Activated T-helper 1 cell treated with anti-CD3 and anti-CD28 coated beads, Interleukin-2, amount 50 U/mL, for 16 hours (primary cell): ENCODE measurements at places on chromosomes 2 and 18.

DNA sequence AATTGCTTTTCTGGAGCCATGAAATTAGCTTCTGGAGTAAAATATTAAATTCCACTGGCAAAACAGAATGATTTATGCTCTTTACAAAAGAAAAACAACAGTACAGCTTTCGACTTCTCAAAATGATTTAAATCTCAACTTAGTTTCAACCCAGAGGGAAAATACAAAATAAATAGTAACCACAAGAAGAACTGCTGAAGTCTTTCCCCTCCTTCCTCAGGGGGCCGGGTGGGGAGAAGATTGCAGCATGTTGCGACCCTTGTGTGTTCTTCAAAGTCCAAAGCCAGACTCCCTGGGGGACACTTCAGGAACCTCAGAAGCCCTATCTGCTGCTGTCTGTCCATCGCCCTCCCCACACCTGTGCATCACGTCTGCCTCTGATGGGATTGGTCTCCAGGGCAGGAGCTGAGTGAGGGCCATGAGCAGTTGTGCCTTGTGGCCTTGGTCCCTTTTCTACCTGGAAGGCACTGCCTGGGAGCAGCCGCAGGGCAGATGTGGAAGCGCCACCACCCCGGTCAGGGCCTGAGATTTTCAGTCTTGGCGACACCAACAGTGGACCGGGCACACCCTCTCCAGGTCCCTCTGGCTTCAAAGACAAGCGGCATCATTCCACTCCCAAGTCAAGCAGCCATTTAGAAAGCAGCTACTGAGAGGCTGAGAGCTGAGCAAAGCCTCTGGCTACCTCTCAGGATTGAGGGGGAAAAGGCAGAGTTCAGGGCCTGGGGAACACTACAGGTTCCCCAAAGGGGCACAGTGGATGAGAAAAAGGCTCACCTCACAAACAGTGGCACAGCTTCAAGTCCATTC is 210.1 kb upstream of the RAB6C start:
- DNase-seq: no peak

DNA sequence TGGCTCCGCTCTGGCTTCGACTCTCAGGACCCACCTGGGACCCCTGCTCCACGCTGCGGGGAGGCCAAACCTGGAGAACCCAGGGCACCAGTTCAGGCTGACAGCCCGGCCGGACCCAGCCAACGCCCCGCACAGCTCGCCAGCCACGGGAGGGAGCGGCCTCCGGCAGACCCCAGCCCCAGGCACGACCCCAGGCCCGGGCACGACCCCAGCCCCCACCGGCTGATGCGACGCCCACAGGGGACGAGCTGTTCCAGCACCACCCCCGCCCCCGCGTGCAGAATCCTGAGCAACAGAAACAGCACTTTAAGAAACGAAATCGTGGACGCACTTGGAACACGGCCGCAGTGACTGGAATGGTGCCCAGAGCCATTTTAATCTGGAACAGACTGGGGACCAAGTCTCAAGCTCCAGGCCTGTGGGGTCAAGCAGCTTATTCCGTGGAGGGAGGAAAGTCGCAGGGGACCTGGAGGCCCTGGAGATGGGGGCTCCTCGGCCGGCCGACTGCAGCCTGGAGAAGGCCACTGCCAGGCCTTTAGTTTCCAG is 74.2 kb downstream of the MBP start:
- DNase-seq: no peak

- DNase-seq: no peak
Measured at GRCh38 chr18:12099160-12099559, 5.5 kb downstream of the ANKRD62 start.

- no peak for DNase-seq
Measured at GRCh38 chr18:78525366-78526111, 454.1 kb upstream of the SALL3 start.

DNA sequence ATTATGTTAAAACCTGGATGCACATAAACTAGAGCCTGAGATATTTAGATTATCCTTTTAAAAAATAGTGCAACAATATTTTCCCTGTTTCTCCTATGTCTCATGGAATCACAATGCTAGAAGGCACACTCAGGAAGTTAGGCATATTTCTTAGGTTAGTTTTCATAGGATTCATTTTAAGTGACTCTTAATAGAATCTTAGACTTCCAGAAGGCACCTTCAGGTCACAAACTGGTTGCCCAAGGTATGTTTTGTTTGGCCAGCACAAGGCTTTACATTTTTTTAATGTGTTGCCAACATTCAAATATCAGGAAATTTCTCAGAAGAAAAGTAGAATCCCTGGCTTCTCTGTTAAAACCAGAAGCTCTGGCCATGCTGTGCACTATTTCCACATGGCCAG is 129.3 kb downstream of the LNPK start:
- DNase-seq: no peak

DNA sequence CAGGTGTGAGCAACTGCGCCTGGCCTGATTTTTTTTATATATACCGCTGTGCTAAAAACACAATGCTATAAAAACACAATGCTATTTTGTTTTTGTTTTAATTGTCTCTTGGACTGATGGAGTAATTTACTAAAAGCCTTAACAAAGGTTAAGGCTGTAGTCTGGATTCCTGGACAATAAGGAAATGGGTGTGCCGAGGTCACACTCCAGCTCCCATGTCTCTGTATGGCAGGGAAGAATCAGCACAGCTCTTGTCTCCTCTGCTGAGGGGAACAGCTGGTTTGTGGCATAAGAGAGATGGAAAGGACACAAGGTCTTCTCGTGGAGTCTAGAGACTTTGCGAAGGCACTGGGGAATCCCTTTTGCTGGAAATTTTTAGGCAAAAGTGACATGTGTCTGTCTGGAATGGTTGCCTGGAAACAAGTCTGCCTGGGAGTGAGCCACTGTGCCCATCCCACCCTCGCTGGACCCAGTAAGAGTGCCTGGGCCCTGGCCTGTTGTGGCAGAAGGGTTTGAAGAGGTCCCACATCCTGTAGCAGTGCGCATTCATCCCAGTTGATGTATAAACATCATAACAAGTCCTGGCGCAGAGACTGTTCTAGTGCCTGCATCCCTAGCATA is 73.1 kb downstream of the MAPK4 start:
- DNase-seq: no peak

DNA sequence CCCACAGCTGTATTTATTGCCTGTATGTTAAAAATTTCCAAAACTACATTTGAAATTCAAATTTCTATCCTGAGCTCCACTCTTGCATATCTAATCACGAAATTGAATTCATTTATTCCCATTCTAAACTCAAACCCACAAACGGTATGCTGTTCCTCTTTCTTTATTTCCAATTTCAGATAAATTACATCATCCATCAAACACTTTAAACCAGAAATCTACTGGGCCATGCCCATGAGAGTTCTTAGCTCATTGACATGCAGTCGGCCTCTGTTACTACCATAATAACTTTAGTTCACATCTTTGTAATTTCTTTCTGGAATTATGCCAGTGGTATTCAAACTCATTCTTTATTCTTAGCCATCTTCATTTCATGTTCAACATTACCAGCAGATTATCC is 100.3 kb downstream of the COL3A1 start:
- no peak for DNase-seq

DNA sequence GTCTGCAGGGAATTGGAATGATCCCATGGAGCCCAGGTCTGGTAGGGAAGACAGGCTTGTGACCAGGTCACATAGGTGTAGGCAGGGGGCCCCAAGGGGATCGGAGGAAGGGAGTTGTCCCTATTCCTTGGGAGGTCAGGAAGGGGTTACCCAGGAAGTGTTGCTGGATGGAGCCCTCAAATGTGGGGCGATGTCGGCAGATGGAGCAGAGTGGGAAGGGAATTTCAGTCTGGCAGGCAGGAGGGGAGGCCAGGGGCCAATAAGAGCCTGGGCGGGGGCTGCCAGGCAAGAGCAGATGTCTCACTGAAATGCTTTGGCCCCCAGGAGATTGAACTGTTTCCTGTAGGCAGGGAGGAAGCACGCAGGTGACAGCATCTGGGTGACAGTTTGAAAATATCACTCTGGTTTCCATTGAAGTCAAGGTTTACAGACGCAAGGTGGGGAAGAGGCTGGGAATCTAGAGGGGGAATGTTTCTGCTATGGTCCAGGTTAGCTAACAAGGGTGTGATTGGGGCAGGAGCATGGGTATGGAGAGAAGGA is 81.5 kb upstream of the SMAD2 start:
- DNase-seq: no peak

DNA sequence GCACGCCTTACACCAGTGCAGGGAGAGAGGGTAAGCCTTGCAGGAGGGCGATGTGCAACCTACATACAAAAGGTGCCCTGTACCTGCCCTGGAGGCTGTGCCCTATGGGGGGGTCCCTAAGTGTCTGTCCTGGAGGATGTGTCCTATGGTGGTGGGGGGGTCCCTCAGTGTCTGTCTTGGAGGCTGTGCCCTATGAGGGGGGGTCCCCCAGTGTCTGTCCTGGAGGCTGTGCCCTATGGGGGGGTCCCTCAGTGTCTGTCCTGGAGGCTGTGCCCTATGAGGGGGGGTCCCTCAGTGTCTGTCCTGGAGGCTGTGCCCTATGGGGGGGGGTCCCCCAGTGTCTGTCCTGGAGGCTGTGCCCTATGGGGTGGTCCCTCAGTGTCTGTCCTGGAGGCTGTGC is 216.6 kb downstream of the HDAC4 start:
- no peak for DNase-seq

DNA sequence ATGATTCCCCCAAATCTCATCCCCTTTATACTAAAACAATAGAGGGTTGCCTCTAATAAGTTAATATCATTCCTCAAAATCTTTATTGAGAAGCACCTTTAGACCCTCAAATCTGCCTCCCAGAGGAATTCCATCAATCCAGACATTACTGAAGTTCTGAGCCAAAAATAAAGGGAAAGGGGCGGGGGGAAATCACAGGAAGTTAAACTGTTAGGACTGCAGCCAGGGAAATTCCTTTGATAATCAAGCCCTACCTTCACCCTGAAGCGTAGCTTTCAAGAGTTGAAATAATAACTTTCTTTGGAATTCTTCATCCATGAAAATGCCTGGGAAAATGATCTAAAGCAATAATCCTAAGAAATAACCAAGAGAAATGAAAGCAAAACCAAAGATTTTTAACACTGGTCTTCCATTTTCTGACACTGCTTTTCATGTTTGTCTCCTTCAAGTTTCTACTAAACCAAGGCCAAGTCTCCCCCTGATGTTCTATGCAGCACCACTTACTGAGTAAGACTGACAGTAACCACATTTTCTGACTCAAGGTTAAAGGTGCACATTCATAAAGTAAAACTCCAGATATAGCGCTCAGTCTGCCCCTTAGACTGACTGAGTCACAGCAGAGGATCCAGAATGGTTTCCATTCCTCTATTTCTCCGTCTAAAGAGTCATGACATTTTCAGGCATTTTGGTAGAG is 78.2 kb downstream of the TCF4 start:
- no peak for DNase-seq

- no peak for DNase-seq
Measured at GRCh38 chr18:50091509-50092244, 103.3 kb downstream of the MYO5B start.

DNA sequence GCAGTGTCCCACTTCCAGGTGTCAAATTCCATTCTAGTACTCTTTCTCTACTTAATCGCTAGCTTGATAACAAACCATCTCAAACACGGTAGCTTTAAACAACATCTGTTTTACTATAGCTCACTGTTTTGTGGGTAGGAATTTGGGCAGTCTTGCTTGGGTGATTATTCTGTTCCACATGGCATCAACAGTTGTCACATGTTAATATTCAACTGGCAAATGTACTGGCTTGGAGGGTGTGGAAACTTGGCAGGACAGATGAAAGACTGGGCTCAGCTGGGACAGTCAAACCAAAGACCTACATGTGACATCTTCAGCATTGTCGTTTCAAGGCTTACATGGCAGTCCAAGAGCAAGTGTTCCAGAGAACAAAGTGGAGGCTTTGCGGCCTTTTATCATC is 241.8 kb downstream of the PTH2R start:
- no peak for DNase-seq

DNA sequence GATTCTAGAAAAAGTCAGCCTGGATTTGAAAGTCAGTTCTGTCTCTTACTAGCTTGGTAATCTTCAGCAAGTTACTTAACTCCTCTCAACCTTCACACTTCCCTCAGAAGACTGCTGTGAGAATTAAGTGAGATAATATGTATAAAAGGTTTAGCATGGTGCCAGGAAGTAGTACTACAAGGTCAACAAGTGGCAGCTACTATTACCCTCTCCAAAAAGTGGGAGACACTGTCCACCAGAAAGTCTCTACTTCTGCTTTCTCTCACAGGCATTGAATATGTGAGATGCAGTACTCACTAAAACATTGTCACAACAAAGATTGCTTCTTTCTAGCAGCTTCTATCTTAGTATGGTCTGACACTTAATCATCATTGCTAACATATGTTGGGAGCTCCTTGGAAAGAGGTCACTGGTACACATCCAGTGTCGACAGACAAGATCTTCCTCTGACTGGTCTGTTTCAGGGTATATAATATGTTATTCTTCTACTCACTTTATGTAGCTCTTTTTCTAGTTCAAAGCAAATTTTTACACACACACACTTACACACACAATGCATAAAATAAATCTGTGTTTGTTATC is 47.9 kb downstream of the DOCK10 start:
- DNase-seq: no peak

DNA sequence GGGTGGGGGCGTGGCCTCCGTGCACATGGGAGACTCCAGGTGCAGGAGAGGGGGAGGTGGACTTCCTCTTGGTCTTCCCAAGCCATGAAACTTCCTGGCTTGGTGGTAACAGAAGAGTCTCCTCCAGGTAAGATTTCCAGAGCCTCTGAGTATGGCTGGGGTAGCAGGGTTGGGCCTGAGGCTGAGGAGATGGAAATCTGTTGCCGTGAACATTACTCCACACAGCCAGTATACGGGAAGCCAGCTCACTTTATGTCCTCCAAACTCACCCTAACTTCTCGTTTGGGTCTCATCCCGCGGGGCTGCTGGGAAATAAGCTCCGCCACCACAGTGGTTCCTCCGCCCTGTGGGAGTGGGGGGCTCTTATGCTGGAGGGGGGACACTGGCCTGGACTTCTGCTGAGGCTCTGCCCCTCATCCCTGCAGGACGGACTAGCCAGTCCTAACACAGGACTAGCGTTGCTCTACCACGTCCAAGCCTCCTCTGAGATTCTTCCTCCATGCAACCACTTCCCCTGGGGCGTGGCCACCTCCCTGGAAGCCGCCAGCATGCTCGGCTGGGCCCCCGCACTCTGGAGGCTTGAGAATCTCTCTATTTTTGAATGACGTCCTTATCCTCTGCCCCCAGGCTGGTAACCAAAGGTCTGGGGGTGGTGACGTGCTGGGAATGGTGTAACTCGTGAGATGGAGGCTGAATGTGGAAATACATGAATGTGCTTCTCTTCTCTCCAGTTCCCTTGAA is 777 bp upstream of the RAB17 start:
- no peak for DNase-seq

- DNase-seq: no peak
Measured at GRCh38 chr2:85779641-85780315, 26.0 kb downstream of the ATOH8 start.

- no peak for DNase-seq
Measured at GRCh38 chr2:41602341-41602740, 445.5 kb upstream of the PKDCC start.

DNA sequence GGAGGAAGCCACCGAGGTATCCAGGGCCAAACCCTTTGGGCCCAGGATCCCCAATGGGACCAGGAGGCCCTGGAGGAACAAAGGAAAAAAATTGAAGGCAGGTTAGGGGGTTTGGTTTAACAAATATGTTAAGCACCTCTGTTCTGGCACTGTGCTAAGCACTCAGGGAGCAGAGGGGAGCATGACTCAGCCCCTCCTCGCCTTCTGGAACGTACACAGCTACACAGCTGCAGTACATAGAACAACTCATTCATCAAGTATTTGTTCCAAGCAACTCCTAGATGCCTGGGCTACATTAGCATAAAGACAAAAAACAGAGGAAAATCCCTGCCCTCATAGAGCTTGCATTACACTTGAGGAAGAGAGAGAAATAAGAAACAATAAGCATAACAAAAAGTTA is 153.6 kb downstream of the COL4A4 start:
- DNase-seq: no peak

- no peak for DNase-seq
Measured at GRCh38 chr2:184597571-184597991, 748 bp upstream of the ZNF804A start.
